Activated T-helper 9 cell treated with anti-CD3 and anti-CD28 coated beads, Interleukin-2, amount 50 U/mL, for 16 hours (primary cell): ENCODE measurements at places on chromosomes 7 and 10.
A peak's percentile ranks its signal among the peaks of the same experiment; 100 is the strongest.

- no peak for DNase-seq
These were observed 10.0 kb upstream of the MBL2 start for GRCh38 chr10:52782554-52782953.

- DNase-seq: no peak
These were observed 35.7 kb downstream of the ADK start for GRCh38 chr10:74186678-74187077.

- no peak for DNase-seq
These were observed 12.1 kb downstream of the PNLIPRP1 start for GRCh38 chr10:116602648-116603400.

DNA sequence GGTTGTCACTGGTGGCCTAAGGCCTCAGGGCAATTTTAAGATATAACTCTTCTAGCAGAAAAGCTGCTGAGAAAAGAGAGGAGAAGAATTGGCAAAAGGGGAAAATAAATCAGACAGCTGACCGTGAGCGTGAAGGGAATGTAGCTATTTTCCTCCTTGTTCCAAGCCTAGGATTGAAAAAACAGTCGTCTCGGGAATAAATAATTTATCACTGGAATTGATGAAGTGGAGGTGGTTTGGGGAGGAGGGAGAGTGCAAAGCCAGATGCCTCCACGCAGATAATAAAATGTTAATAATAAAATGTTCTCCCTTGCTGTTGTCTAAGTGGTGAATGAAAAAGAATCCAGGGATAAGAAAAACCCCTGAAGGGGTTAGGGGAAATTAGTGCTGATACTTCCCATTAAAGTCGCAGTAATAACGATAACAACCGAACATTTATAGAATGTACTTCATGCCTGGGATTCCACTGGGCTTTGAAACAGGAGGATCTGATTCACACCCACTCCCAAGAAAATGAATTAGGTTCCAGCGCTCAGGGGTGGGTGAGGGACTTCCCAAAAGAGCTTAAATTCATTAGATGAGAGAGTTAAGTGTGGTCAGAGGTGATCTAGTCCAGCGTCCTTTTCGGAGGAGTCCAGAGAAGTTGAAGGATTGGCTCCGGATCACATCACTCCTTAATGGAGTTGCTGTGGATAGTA is 27.3 kb downstream of the BAMBI start:
- no peak for DNase-seq

GRCh38 chr7:40162516-40162915 is 27.7 kb downstream of the SUGCT start:
- DNase-seq: no peak

DNA sequence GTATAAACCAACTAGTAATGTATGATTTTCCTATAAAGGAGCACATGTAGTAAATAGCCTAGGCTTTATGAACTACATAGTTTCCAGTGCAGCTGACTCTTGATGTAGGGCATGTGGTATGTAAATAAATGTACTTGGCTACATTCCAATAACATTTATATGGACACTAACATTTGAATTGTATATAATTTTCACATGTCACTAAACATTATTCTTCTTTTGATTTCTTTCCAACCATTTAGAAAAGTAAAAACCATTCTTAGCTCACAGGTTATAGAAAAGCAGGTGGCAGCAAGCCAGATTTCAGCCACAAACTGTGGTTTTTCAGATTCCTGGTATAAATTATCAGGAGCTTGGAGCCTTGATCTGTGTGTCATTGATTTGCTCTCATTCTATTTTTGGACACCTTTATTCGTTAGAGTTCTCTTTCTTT is 1182.0 kb downstream of the CNTNAP2 start:
- DNase-seq: no peak

DNA sequence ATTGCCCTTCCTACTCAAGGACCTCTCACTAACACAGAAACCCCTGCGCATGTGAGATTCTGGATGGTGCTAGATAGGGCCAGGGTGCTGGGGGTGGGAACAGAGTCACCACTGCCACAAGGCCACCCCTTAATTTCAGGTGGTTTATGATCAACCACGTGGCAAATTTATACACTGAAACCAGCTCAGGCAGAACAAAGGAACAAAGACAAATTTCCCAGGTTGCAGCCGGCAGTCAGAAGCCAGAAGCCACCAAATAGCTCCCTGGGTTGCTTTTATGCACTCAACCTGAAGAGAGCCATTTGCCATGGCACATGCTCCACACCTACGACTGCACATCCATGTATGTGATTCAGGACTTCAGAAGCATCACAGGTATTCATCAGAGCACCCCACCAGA is 2.5 kb downstream of the VOPP1 start:
- DNase-seq: peak; percentile 28

- DNase-seq: no peak
These were observed 144.1 kb downstream of the HERPUD2 start for GRCh38 chr7:35550831-35551230.

DNA sequence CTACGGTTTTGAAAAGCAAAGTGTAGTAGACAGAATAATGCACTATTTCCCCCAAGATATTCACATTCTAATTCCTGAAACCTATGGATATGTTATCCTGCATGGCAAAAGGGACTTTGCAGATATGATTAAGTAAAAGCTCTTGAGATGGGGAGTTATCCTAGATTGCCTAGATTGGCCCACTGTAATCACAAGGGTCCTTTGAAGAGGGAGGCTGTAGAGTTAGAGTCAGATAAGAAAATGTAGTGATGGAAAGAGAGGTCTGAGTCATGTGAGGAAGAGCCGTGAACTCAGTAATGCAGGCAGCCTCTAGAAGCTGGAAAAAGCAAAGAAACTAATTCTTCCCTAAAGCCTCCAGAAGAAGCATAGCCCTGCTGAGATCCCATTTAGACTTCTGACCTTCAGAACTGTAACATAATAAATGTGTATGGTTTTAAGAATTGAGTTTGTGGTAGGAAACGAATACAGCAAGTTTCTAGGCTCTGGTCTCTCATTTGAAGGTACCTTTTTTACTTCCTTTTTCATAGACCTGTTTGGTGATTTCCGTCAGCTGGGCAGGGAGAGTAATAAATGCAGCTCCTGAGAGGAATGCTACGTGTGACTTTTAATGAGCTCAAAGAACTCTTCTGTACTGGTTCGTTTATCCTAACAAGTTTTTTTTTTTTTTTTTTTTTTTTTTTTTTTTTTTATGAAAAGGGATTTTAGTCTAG is 41.9 kb upstream of the NXPH1 start:
- DNase-seq: no peak

GRCh38 chr10:52322936-52323335 is 8.9 kb downstream of the DKK1 start:
- no peak for DNase-seq

DNA sequence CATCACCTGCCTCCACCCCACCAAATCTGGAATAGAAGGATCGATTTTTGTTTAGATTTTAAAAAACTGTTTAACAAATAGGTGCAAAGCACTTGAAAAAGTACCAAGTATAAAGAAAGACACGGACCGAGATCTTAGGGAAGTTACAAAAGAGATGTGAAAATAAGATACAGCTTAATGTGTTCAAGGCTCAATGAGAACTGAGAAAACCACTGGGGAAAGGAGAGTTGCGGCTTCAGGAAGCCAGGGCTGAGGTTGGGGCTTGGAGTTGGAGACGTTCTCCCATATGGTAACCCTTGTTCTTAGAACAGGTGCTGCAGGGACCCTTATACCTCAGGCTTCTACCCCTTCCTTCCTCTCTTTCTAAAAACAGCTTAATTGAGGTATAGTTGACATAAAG is 140.2 kb downstream of the FANK1 start:
- no peak for DNase-seq

DNA sequence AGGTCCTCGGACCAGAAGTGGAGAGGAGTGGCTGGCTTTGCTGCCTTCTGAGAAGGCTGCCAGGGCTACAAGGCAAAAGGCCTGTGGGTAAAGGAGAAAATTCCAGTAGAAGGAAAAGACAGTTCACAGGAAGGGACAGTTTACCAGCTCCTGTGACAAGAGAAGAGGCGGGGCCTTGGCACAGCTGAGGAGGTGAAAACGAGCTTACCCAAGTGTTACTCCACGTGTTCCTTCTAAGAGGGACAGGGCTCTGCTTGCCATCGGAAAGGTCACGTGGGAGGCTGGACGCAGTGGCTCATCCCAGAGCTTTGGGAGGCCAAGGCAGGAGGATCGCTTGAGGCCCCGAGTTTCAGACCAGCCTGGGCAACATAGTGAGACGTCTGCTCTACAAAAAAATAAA is 129.4 kb upstream of the ZNF746 start:
- DNase-seq: no peak

DNA sequence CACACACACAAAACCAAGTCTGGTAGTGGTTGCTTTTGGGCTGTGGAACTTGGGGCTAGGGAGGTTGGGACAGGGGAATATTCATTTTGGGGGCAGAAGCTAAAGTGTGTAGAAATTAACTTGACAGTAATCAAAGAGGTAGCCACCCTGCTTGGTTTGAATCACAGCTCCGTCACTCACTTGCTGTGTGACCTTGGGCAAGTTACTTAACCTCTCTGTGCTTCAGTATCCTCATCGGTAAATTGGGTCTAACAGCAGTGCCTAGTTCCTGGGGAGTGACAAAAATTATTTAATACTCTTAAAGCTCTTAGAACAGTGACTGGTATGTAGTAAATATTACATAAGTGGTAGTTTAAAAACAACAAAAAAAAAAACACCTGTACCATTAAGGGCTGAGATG is 489.8 kb downstream of the SDK1 start:
- DNase-seq: no peak

GRCh38 chr10:33136271-33136670 is 178.2 kb upstream of the ITGB1 start:
- DNase-seq: no peak

GRCh38 chr7:94431176-94431575 is 36.5 kb downstream of the COL1A2 start:
- no peak for DNase-seq

- DNase-seq: no peak
These were observed 981.5 kb downstream of the SORCS1 start for GRCh38 chr10:106183041-106183440.

DNA sequence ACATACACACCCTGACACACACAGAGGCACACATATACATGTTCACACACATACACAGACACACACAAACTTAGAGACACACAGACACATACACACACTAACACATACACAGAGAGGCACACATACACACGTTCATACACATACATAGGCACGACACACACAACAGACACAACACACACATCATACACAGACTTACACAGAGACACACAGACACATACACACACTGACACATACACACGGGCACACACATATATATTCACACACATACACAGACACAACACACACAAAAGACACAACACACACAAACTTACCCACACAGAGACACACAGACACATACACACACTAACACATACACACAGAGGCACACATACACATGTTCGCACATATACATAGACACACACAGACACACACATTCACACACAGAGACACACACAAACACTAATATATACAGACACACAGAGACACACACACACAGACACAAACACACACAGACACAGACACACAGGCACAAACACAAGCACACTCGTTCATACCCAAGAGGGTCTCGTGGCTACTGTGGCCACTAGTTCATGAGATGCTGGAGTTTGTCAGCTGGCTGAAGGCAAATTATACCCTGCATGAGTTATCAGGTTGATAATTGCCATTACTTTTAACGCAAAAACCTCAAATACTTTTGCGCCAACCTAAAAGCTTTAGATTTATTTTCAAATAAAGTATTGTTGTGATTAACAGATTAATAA is 17.7 kb upstream of the KLF6 start:
- no peak for DNase-seq

DNA sequence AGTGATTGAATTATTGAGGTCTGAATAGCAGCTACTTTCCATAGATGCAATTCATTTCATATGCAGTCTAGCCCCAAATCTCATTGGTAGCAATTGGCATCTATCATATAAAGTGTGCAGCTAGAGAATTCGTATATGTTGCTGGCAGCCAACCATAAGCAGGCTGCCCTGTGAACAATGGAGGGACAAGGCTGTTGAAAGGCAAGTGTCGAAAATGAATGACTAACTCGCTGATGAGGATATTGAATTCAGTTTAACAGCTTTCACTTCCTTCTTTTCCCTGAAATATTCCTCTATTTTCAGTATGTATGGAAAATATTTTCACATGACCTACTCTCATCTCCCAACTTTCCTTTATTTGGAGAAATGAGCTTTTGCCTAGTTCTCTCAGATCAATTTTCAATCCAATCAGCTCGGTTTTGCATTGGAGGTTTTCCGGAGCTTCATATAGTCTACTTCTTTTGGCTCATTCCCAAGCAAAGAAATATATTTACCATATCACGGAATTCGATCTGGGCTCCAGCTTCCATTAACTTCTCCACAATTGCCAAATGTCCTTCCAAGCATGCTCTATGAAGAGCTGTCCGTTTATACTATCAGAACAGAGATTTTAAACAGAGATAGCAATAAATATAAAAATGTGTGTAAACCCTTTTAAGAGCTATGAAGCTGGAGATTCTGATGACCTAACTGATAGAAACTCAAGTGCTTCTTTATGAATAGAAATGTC is 3.5 kb downstream of the ANKRD1 start:
- DNase-seq: no peak

DNA sequence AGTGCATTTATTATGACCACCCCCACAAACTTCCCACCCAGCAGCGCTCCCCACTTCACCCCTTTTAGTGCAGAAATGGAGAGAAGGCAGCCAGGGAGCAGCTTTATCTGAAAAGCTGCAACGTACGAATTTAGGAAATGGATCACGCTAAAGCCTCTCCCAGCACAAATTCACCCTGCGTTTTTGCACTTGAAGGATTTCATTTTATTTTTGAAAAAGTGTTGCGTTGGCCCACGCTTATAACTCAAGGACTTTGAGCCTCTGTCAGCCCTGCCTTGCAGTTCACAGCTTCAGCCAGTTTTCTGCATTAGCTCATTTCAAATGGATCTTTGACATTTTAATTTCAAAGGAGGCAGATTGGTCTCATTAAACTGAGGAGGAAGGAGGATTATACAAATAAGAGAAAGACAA is 556.1 kb downstream of the KCNMA1 start:
- DNase-seq: no peak

DNA sequence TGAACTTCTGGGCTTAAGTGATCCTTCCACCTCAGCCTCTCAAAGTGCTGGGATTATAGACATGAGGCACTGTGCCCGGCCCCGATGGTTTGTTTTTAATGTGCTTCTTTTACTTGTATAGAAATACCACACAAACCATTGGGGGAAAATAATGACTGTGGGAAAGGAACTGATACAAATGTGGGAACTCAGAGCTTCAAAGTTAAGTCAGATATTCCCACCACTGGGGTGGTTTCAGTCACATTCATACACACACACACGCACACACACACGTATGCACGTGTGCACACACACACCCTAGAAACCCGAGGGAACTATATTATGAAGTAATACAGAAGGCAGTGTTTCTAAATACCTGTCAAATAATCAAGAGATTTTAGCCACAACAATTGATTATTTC is 17.0 kb downstream of the CPA4 start:
- no peak for DNase-seq

DNA sequence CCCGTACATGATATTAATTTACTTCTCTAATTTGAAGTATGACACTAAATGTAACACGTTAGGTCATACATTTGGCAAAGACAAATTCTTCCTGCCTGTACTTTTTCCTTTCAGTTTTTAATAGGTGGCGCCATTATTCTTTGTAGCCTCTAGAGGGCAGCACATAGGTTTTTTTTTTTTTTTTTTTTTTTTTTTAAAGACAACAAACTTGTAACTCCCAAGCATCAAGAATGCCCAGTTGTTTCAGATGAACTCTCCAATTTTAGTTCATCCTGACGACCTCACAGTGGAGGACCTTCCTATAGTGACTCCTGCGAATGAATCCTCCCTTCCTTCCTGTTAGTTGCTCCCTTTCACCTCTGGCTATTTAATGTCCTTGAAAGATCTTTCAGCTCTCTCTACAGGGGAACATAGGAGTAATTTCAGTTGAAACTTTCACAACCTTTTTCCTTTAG is 139.3 kb upstream of the HDAC9 start:
- DNase-seq: no peak

- no peak for DNase-seq
These were observed 109.6 kb downstream of the BICC1 start for GRCh38 chr10:58622246-58622645.
